ENCODE measurements at places on chromosomes 1 and 21.

- no peak for DNase-seq
Measured at GRCh38 chr1:208235356-208235981, 8.7 kb downstream of the PLXNA2 start.

DNA sequence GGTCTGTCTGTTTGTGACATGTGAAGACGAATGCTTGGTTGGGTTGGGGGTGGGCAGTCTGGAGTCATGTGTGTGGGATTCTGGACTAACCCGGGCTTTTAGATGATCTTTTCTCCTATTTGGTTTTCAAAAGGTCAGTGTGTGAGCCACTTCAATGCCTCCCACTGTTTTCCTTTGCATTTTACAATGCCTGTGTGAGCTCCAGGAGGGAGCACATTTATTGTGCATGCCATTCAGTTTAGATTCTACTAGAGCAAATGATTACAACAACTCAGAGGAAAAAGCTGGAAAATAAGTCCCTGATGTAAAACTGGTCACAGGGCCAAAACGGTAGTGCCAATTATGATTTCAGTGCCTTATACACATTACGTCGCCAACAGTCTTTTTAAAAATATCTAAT, 90.9 kb downstream of the LYPLAL1 start:
- DNase-seq, result peak; percentile 49

GRCh38 chr1:226690460-226690982, 48.6 kb downstream of the ITPKB start:
- no peak for DNase-seq

DNA sequence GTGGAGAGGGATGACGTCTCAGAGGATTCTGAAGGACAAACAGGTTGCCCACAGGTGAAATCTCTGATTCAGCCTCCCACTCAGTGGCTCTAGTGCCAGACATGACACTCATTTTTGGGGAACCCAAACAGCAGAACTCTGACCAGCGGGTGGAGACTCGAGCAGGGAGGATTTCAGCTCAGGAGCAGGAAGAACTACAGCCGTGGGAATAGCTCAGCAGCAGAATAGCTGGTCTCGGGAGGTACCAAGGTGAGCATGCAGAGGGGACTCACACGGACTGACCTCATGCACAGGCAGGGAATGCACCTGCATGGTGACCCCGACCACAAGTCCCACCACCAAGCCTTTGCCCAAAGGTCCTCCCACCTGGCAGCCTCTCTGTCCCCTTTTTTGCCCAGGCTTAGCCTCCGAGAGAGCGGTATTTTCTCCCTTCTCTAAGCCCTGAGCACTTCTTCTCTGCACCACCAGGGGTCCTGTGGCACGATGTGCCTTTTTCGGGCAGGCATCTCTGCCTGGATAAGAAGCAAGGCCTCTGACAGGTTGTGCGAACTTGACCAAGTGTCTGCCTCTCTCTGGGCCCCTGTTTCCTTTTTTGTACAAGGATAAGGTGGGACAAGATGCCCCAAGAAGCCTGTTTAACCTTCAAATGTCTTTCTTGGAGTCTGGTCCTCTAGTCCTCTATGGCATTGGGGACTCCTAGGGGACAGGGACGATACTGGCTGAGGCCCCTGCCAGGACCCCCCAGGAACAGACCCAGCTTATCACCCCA, 8.8 kb upstream of the FGR start:
- peak; percentile 45 for DNase-seq

- DNase-seq, result no peak
Measured at GRCh38 chr1:182817802-182818201, 21.3 kb upstream of the DHX9 start.

GRCh38 chr1:20578721-20579395, 10.0 kb upstream of the CDA start:
- DNase-seq, result peak; percentile 55

DNA sequence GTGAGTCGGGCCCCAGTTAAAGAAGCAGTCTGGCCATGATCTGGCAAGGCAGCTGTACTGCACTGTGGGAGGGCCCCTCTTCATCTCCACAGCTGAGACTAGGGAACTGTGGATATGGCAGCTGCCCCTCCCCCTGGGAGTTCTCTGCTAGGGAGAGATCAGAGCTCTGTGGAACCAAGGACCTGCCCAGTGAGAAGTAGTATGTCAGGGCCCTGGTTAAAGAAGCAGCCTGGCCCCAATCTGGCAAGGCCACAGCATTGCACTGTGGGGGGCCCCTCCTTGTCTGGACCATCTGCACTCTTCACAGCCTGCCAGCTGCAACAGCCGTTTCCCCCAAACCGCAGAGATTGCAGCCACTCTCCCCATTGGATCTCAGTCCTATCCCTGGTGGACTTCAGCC, 208.5 kb downstream of the DNAH14 start:
- DNase-seq, result no peak

GRCh38 chr1:233662575-233663304, 48.8 kb downstream of the KCNK1 start:
- no peak for DNase-seq

All from foreskin fibroblast (primary cell).